ENCODE measurements at places on chromosomes 3 and 15. TPM values are rescaled to one million over a fixed set of nuclear protein-coding genes. Genes with fewer than 3 reads are reported as not detected.

RLBP1 gene
- total RNA-seq = 0.13 TPM

SATB1 gene
- not detected for total RNA-seq

IQCH gene
- 1.4 TPM for total RNA-seq

HTR3E gene
- total RNA-seq = not detected

ARHGEF3 gene
- 8.0 TPM for total RNA-seq

CFAP20DC gene
- 2.1 TPM for total RNA-seq

SH3GL3 gene
- 0.68 TPM for total RNA-seq

PCBP4 gene
- total RNA-seq = 14.2 TPM

APOD gene
- total RNA-seq = 1.2 TPM

ARL6IP5 gene
- total RNA-seq = 77.0 TPM

RBM5 gene
- 35.1 TPM for total RNA-seq

CPN2 gene
- not detected for total RNA-seq

EIF4E3 gene
- total RNA-seq = 4.0 TPM

SH2D7 gene
- total RNA-seq = not detected

SCAANT1 gene
- total RNA-seq = not detected

GTF2E1 gene
- total RNA-seq = 12.0 TPM

SMAD6 gene
- total RNA-seq = 30.5 TPM

GOLGA8K gene
- total RNA-seq = 0.60 TPM

CASR gene
- total RNA-seq = not detected

TUSC7 gene
- total RNA-seq = not detected

CADPS gene
- not detected for total RNA-seq

ZNF106 gene
- 11.3 TPM for total RNA-seq

PAK6 gene
- 0.17 TPM for total RNA-seq

VGLL4 gene
- total RNA-seq = 33.7 TPM

GREM1 gene
- total RNA-seq = 4.9 TPM

PLCH1 gene
- total RNA-seq = 1.1 TPM

KCNAB1 gene
- total RNA-seq = not detected

TM4SF4 gene
- 42.5 TPM for total RNA-seq

PRTG gene
- total RNA-seq = 10.8 TPM

SLC6A6 gene
- 72.1 TPM for total RNA-seq

LRRC31 gene
- total RNA-seq = not detected

NOX5 gene
- total RNA-seq = 0.13 TPM

RYK gene
- total RNA-seq = 28.7 TPM

LRRC15 gene
- total RNA-seq = 0.09 TPM

MORC1 gene
- not detected for total RNA-seq

A4GNT gene
- total RNA-seq = not detected

FRMD4B gene
- total RNA-seq = 0.93 TPM

RETNLB gene
- total RNA-seq = not detected

TRH gene
- total RNA-seq = not detected

SEMA6D gene
- not detected for total RNA-seq
